Lower lobe of right lung (tissue), 2 donors: ENCODE measurements at places on chromosomes 1 and 21. TPM values are rescaled to one million over a fixed set of nuclear protein-coding genes. Genes with fewer than 3 reads are reported as not detected.

The LCE1A gene
- total RNA-seq = not detected

The SDHC gene
- 167 TPM for total RNA-seq

The SLC2A5 gene
- 1.7 TPM for total RNA-seq

The L1TD1 gene
- total RNA-seq = 0.59 TPM

The SNIP1 gene
- 13.9 TPM for total RNA-seq

The KCNJ15 gene
- total RNA-seq = 62.7 TPM

The LAD1 gene
- 35.3 TPM for total RNA-seq

The NBPF19 gene
- total RNA-seq = 22.9 TPM

The LMOD1 gene
- 24.2 TPM for total RNA-seq

The KRTAP19-1 gene
- total RNA-seq = not detected

The PLEKHA6 gene
- 7.6 TPM for total RNA-seq

The DISC1 gene
- 13.6 TPM for total RNA-seq

The WNT4 gene
- total RNA-seq = 3.8 TPM

The SLC6A9 gene
- total RNA-seq = 24.2 TPM

The PLA2G5 gene
- total RNA-seq = 7.4 TPM

The ANKRD34A gene
- 0.41 TPM for total RNA-seq

The UQCRHL gene
- total RNA-seq = 1.1 TPM

The DMRTA2 gene
- not detected for total RNA-seq

The DMBX1 gene
- total RNA-seq = not detected

The OR6F1 gene
- not detected for total RNA-seq

The RGS1 gene
- total RNA-seq = 16.3 TPM

The TBX19 gene
- 3.1 TPM for total RNA-seq

The SH2D5 gene
- total RNA-seq = not detected

The LCE6A gene
- total RNA-seq = not detected
